ENCODE measurements at places on chromosomes 13 and 19. TPM values are rescaled to one million over a fixed set of nuclear protein-coding genes. Genes with fewer than 3 reads are reported as not detected.
A peak's percentile ranks its signal among the peaks of the same experiment; 100 is the strongest.

- DNase-seq: peak; percentile 52
Observed at GRCh38 chr19:38557205-38557799, 60.5 kb downstream of the MAP4K1 start.

- no peak for DNase-seq
Observed at GRCh38 chr19:47489072-47489914, 5.3 kb upstream of the KPTN start.

DNA sequence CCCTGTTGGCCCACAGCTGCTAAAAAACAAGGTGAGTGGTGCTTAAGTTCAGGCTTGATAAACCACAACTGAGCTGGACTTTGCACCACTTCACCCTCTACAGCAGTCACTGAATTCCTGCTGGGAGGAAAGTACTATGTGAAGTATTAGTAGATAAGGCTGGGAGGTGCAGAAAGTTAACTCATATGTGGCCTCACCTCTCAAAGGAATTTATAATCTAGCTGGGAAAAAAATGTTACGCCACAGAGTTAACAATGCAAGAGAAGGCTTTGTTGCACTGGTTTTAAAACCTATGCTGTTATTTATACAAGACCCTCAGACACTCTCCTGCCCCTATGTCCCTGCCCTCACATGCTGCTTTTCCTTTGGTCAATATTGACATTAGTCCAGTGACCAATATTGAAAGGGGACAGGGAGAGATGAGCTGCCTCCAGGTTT lies 60.9 kb downstream of the LIG4 start:
- DNase-seq: no peak

- DNase-seq: no peak
Observed at GRCh38 chr19:17001603-17002183, 24.9 kb downstream of the CPAMD8 start.

- no peak for DNase-seq
Observed at GRCh38 chr19:52660981-52661380, 22.8 kb upstream of the ZNF83 start.

DNA sequence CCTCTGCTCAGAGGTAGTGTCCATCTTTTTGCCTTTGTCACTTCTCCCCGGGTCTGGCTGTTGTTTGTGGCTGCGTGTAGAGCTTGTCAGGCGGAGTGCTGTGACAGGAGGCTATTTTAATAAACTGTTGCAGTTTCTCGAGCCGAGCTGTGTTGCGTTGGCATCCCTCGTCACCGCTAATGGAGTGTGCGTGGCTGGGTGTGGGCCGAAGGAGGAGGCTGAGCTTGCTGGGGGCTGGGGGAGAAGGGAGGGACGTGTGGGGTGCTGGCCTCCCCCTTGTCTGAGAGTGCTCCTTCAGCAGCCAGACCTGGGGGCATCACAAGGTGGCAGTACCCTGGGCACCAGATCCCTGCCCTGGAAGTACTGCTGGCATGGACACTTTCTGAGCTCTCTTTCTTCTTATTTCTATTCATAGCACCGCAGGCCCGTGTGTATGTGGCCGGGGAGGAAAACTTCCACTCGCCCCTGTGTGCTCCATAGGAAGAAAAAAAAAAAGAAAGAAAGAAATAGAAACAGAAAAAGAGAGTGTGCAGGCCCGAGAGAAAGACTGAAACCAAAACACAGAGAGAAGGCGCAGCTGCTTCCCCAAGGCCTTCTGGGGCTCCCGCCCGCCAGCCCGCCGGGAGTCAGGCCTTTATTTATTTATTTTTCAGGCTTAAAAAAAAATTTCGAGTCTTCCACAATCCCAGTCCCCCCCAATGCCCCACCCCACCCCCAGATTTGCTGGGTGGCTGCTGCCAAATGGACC lies 27.0 kb downstream of the NFIX start:
- peak; percentile 20 for DNase-seq

- no peak for DNase-seq
Observed at GRCh38 chr13:110425444-110425780, 118.3 kb downstream of the COL4A2 start.

DNA sequence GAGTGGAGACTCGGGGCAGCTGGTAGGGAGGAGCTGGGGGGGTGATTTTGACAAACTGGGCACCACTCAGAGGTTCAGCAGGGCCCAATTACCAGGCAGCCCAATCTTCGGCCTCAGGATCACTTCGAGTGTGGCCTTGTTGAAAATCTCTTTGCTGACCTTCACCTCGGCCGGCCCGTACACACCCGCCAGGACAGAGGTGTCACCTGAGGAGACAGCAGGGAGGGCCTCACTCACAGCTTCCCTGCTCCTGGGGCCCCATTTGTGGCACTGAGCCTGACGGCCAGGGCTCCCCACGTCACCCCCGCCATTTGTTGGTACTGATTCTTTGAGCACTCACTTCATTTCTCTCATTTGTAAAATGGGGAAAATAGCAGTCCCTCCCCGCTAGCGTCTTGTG lies 4.4 kb downstream of the EXOSC5 start:
- DNase-seq: no peak

GRCh38 chr19:42436006-42436405 lies 6.7 kb downstream of the CXCL17 start:
- DNase-seq: no peak

DNA sequence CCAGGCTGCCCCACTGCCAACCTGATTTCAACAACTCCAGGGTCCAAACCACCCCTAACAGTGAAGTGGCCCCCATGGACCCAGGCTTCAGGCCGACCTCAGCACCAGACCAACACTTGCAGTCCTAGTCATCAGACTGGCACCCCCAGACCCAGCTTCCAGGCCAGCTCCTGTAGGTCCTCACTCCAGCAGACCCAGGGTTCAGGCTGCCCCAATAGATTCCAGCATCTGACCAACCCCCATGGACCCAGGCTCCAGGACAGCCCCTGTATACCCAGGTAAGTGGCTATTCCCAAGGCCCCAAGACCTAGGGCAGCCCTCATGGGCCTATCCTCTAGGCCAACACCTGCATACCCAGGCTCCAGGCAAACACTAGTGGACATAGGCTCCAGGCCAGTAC lies 193.8 kb upstream of the OBI1 start:
- no peak for DNase-seq

DNA sequence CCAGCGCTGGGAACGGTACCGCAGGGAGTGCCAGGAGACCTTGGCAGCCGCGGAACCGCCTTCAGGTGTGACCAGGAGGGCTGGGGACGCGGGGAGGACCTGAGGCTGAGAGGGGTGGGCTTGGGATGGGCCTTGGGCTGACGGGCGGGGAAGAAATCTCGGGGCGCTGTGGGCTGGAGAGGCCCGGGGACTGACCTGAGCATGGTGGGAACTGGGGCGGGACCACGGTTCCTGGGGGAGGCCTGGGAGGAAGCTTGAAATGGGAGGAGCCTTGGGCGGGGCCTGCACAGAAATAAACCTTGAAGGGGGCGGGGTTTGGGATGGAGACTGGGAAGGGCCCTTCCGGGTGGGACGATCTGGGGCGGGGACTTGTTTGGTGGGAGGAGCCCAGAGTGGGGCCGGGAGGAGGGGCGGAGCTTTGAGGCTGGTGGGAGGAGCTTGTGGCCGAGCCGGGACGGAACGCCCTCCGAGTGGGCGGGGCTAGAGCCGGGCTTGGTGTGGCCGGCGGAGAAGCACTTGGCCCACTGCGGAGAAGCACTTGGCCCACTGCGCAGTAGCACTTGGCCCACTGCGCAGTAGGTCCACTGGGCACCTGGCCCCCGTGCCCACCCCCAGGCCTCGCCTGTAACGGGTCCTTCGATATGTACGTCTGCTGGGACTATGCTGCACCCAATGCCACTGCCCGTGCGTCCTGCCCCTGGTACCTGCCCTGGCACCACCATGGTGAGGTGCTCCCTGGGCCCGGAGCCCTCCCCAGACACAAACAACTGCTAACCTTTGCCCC lies 2.8 kb downstream of the GIPR start:
- peak; percentile 89 for DNase-seq

- DNase-seq: no peak
Observed at GRCh38 chr13:35882722-35883497, 248.3 kb downstream of the DCLK1 start.

The SIGLEC8 gene
- total RNA-seq: not detected

The PGLYRP2 gene
- not detected for total RNA-seq

The ZNF121 gene
- 75.3 TPM for total RNA-seq

The CBARP gene
- 1.1 TPM for total RNA-seq

The KLK5 gene
- not detected for total RNA-seq

The PLPP2 gene
- 0.42 TPM for total RNA-seq
